ENCODE measurements at places on chromosomes 16 and 17.

GRCh38 chr16:56815721-56816120 is 49.3 kb upstream of the SLC12A3 start:
- DNase-seq, result peak; percentile 39

DNA sequence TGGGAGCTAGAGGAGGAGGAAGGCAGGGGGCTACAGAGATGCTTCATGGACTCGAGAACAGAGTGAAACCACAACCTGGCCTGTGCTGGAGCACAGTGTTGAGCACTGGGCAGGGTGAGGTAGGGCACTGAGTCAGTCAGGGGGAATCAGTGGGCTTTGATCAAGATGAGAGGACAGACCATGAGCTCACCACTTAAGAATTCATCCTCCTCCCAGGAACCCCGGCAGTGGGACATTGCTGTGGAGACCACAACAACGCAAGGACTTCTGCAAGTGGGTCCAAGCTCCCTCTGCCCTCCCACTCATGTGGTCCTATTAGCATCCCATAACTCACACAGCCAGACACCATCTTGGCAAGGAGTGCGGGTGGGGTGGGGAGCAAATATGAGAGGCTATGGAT is 1.7 kb upstream of the CES5A start:
- DNase-seq, result peak; percentile 8

GRCh38 chr16:48114410-48114809 is 41.4 kb downstream of the ABCC12 start:
- DNase-seq, result no peak

DNA sequence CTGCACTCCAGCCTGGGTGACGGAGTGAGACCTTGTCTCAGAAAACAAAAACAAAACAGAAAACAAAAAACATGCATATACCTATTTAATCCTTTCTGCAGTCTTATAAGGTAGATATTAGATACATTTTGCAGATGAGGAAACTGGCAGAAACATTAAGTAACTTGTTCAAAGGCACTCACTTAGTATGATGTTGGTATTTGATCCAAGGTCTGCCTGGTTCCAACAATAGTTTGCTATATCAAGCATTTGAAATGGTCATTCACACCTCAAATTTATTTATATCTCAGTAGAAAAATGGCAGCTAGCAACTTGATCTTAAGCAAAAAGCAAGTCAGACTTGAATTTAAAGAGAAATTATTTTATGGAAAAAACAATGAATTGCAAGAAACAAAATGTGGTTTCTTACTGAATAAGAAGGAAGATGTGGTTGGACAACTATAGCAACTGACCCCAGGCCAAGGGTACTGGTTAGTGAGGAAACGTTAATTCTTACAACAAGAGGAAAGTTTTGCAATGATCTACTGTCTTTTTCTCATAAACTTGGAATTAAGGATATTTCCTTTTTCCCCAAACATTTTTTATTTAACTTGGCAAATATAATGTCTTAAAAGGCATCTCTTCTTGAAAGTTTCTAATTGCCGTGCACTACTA is 19.7 kb downstream of the DHRS7B start:
- no peak for DNase-seq

GRCh38 chr17:13981881-13982280 is 87.4 kb upstream of the COX10 start:
- DNase-seq, result peak; percentile 47

GRCh38 chr17:73482251-73482716 is 162.0 kb downstream of the SDK2 start:
- DNase-seq, result no peak

DNA sequence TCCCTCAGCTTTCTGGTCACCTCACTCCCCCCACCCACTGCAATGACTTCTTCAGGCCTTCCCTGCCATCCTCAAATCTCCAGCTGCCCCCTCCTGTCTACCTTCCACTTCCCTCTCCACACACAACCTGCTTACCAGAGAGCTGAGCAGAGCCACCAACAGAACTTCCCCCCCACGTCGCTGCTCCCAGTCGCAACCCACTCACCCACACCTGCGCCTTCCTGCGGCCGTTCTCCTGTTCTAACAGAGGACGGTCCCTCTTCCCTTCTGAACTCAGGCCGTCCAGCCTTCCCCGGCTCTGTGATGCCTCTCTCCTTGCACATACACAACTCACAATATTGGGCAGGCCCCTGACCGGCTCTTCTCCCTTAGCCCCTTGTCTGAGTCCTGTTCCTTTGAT is 13.6 kb upstream of the NLRC5 start:
- DNase-seq, result no peak

DNA sequence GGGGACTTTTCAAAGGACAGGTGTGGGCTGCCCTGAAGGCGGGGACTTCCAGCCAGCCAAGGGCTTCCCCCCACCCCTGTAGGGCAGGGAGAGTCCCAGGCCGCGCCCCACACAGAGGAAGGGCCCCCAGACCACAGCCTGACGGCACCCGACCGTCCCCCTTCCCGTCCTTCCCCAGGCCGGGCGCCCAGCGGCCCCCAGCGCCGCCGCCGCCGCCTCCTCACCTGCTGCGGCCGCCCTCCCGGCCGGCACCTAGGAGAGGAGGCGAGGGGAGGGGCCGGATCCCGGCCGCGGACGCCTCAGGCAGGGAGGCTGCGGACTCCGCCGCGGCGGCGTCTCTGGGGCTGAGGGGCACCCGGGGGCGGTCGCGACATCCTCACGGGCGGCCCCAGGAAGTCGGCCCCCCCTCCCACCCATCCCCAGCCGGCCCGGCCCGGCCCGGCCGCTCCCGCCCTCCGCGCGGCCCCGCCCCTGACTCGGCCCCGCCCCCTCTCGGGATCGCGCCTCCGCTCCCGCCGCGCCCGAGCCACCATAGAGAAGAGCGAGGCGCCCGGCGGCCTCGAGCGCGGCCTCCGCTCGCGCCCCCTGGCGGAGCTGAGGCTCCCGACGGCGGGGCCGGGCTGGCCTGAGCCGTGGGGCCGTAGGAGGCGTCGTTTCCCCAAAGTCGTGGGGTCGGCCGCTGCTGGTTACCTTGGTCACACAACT is 25.5 kb upstream of the RFFL start:
- DNase-seq, result peak; percentile 84

DNA sequence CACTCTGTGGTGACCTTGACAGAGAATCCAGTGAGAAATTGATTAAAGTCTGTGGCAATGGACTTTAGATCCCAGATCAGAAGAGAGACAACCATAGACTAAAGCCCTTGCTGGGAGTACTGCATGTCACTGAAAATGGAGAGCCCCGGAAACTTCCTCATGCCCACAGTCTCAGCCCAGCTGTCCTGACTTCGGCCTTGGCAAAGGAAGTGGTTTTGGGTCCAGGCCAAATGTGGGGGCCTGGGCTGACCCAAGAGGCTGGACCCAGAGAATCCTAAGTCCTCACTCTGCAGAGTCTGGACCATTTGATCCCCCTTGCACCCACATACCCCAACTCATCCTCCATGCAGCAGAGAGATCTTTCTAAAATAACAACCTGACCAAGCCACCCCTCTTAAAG is 4.7 kb upstream of the BEAN1 start:
- no peak for DNase-seq
